ENCODE measurements at places on chromosomes 11 and 22. TPM values are rescaled to one million over a fixed set of nuclear protein-coding genes. Genes with fewer than 3 reads are reported as not detected.

DNA sequence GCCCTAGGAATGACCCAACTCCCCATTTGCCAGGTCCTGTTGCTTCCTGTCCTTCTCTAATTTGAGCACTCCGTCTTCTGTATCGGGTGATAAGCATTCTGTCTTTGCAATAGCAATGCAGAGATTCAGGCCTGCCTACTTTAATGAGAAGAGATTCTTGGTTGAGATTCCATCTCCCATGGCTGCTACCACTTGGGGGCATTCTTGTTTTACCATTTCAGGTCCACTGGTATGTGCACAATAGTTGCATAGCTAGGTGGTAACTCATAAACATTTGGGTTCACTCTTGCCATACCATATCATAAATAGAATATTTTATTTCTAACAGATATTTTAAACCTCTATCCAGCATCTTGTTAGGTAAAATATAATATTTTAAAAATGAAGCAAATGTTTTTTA, 34.4 kb upstream of the CALCB start:
- DNase-seq, result no peak

- no peak for DNase-seq
These were observed 27.2 kb upstream of the TH start for GRCh38 chr11:2198621-2199365.

GRCh38 chr11:67584205-67584880, 731 bp downstream of the GSTP1 start:
- peak; percentile 43 for DNase-seq

- DNase-seq, result no peak
These were observed 750 bp upstream of the NAT10 start for GRCh38 chr11:34104680-34105078.

The RCOR2 gene
- total RNA-seq, result 9.3 TPM

The MAPK11 gene
- total RNA-seq, result 62.4 TPM

DNA sequence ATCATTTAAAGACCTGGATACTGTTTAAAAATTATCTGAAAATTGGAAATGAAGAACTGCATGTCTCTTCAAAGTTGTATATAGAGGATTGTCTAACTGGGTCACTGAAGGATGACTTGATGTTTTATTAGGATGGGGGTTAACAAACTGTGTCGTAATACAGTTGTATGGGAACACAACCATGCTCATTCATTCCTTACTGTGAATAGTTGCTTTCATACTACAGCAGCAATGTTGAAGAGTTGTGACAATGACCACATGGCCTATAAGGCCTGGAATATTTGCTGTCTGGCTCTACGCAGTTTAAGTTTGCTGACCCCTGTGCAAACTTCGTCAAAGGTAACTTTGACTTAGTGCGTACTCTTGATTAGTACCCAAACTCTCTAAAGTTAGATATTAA, 38.4 kb downstream of the FDX1 start:
- no peak for DNase-seq

GRCh38 chr11:126654886-126655806, 299.7 kb downstream of the ST3GAL4 start:
- no peak for DNase-seq

The SERPING1 gene
- 347 TPM for total RNA-seq

DNA sequence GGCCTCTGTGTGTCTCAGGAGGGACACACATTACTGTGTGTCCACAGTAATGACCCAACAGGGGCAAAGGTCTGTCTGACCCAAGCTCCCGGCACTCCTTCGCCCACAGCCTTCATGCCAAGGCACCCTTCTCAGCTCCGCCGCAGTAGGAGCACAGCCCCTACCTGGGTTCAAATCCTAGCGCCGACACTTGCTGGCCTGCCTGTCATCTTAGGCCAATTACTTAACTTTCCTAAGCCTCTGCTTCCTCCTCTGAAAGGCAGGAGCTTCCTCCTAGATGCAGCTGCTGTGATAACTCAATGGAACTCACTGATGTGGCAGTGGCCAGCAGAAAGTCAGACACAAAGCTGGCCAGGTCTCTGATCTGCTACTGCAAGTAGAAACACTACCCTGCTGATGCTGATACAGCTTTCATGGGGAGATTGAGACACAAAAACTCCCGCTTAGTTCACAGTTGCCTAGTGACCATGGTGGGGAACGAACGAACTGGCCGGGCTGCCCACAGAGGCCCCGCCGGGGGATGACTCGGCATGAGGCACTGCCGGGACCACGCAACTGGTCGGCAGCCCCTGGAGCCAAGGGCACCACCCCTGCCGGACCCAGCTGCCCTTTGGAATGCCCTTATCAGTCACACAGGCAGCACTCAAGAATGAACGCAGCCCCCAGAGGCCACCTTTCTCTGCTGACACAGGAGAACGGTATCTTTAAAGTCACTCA, 8.1 kb downstream of the EHD1 start:
- no peak for DNase-seq

GRCh38 chr11:94856443-94856842, 88.3 kb downstream of the AMOTL1 start:
- DNase-seq, result no peak

- DNase-seq, result no peak
These were observed 5.4 kb upstream of the MMP8 start for GRCh38 chr11:102729849-102730815.

DNA sequence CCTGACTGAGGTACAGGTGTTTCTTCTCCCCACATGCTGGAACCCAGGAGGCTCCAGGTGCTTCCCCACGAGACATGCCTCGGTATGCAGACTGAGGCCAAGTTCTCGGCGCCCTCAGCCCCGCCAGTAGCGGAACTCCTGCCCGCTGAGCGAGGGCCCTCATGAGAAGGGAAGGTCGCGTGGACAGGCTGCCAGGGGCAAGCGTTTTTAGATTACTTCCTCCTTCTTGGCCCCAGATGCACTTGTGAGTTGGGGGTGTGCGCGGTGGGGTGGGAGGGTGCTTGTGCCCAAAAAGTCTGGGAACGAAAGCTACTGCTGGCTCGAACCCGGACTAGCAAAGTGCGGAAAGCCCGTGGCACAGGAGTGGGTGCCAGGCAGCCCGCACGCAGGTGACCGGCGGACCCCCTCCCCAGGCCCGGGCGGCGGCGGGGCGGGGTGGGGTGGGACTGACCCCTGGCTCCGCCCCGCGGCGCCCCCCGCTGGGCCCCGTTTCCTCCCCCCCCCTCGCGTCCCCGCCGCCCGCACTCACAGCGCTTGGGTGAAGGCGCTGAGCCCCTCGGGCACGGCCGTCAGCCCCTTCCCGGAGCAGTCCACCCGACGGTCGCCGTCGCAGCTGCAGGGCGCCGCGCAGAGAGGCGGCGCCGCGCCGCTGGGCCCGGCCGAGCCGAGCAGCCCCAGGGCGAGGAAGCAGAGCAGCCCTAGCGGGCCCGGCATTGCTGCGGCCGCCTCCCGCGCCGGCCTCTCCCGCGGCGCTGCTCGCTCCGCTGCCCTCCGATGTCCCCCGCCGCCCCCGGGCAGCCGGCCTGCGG, 797 bp downstream of the LGR4 start:
- DNase-seq, result peak; percentile 47

DNA sequence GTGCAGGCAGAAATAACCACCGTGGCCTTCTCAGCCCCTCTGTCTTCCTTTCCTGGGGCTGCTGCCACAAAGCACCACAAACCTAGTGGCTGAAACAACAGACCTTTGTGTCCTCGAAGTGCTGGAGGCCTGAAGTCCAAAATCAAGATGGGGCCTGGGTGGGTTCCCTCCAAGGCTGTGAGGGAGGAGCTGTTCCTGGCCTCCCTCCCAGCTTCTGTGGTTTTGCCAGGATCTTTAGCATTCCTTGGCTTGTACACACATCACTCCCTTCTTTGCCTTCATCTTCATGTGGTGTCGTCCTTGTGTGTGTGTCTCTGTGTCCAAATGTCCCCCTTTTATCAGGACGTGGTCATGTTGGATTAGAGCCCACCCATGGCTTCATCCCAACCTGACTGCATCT, 29.0 kb upstream of the PARVG start:
- no peak for DNase-seq

- DNase-seq, result no peak
These were observed 3.4 kb downstream of the CCND1 start for GRCh38 chr11:69644071-69644961.

The DCHS1 gene
- total RNA-seq, result 156 TPM

DNA sequence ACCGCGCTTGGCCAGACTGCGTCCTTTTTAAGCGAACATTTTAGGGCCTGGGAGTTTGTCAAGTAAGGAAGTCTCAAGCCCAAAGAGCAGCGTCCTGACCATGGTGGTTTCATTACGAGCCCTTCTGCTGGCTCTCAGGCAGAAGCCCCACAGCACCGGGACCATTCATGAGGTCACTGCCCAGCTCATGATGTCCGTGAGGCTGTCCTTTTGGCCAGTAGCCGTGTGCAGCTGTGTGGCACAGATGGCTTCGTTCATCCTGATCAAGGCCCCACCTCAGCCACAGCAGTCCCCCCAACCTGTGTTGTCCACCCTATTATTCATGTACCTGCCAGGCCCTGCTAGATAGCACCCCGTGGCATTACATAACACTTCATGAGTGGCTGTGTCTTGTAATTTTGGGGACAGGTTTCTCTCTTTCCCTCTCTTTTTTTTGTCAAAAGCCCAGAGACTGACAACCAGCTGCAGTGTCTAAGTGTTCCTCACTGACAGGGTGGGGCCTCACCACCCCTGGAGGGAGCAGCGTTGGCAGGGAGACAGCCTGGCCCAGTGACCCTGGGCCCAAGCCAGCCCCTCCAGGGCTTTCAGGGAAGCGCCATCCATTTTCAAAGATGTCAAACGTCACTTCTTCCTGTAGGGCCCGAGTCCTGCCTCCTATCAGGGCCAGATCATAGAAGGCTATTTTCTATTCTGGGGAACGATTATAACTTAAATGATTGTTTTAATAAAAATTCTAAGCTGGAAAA, 21.8 kb upstream of the CABP7 start:
- no peak for DNase-seq

DNA sequence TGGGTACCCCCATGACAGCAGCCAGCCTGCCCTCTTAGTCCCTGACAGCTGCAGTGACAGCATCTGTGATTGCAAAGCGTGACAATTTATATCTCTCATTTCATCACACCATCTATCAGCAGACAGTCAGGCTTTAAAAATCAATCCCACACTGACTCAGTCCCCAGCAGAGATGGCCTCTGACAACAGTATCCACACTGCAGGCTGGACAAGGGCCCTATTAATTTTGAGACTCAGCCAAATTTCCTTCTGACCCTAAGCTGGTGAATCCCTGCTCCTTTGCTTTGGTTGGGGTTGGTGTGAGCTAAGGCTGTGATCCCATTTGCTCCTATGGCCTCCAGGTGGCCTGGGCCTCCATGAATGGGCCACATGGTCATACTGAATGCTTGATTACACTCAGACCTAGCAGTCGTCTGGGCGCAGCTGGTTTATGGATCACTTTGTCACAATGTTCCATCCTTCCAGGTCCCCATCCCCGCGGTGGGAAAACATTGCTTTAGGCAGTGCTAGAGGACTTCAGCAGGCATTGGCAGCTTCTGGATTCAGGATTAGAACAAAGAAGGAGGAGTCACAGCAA, 68.2 kb upstream of the B3GAT1 start:
- DNase-seq, result no peak

The IFTAP gene
- total RNA-seq, result 21.0 TPM

- no peak for DNase-seq
These were observed 6.0 kb downstream of the RTL6 start for GRCh38 chr22:44492036-44492405.

DNA sequence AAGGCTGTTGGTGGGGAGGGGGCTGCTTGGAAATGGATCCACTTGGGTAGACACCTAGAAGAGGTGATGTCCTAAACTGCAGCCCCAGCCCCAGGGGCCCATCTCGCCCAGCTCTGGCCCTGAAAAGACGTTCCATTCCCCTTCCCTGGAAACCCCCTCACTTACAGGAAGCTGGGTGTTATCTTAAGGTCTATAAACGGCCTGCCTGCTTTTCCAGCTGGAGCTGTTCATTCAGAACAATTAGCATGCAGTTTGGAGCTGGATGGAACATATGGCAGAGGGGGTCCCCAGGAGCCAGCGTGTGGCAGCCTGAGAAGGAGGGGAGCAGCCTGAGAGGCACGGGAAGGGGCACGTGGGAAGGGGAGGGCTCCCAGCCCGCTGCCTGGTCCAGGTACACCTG, 139.6 kb downstream of the PKNOX2 start:
- DNase-seq, result no peak

The OR51I1 gene
- total RNA-seq, result 1.2 TPM

- DNase-seq, result peak; percentile 43
These were observed 579 bp downstream of the PICALM start for GRCh38 chr11:86068138-86068871.

DNA sequence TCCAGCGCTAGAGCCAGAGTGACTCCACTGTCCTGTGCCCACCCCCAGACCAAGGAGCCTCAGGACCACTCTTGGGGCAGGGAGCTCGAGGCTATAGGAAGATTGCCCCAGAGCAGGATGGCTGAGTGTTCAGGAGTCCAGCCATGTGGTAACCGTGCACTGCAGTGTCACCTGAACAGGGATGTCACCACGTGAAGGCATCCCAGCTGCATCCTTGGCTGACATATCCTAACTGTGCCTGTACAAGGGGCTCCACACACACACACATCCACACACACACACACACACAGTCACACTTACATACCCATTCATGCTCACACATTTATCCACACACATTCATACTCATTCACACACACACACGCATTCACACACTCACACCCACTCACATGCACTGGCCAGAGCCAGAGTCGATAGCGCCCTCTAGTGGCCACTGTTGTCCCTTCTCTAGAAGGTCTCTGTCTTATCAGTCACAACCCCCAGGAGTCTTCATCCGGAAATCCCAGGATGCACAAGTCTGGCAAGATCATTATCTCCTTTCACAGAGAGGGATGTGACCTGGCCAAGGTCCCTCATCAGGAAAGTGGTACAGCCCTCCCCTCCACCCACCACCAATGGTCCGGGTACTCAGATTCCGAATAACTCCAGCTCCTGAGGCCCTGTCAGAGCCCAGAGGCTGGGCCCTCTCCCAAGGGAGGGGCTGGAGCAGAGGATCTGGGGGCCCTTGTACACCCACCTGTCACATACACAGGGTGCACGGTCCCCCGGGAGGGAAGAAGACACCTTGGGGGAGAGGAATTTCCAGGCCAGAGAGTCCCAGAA, 55.1 kb downstream of the IGLL5 start:
- peak; percentile 81 for DNase-seq

- DNase-seq, result no peak
These were observed 19.1 kb upstream of the LMO2 start for GRCh38 chr11:33910958-33911339.

DNA sequence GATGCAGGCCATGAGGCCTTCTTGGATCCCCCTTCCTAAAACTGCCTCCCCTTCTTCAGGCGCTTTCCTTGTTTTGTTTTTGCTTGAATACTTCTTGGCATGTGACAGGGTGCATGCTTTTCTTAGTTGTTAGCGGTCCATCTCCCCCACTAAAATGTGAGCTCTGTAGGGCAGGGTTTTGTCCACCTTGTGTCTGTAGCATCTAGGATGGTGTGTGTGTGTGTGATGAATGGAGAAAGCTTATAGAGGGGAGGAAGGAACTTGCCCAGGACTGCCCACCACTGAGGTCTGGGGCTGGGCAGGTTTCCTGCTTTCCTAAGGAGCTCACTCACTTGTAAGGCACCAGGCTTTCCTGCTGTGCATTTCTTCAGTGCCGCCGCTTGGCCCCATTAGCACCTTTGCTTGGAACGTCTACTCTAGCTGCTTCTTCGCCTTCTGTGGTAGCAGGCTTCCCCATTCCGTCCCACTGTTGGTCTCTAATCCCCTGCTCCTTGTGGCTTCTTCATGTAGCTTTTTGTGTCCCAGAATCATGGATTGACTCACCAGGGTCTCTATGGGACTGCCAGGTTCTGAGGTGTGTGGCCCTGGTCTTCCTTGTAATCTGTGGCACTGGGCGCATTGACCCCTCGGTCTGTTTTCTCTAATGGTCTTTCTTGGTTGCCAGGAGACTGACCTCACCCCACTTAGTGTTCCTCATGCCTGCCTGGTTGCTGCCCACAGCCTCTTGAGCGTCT, 3.3 kb downstream of the DGCR8 start:
- DNase-seq, result no peak

- DNase-seq, result no peak
These were observed 176.4 kb downstream of the FAM181B start for GRCh38 chr11:82557274-82557673.

The UNC93B1 gene
- 13.1 TPM for total RNA-seq
